ENCODE measurements at places on chromosomes 1 and 21.

- peak; percentile 75 for DNase-seq
These were observed 52.7 kb downstream of the ECE1 start for GRCh38 chr1:21237446-21238088.

- peak; percentile 44 for DNase-seq
These were observed 28.3 kb downstream of the VANGL2 start for GRCh38 chr1:160428655-160429054.

DNA sequence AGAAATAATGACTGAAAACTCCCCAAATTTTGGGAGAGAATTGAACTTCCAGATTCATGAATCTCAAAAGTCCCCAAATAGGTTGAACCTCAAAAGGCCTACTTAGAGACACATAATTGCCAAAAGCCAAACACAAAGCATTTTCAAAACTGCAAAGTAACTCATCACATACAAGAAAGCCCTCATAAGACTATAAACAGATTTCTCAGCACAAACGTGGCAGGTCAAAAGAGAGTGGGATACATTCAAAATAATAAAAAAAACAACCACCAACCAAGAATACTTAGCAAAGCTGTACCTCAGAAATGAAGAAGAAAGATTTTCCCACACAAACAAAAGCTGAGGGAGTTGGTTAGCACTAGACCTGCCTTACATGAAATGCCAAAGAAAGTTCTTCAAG lies 57.9 kb downstream of the CCN1 start:
- DNase-seq, result no peak

DNA sequence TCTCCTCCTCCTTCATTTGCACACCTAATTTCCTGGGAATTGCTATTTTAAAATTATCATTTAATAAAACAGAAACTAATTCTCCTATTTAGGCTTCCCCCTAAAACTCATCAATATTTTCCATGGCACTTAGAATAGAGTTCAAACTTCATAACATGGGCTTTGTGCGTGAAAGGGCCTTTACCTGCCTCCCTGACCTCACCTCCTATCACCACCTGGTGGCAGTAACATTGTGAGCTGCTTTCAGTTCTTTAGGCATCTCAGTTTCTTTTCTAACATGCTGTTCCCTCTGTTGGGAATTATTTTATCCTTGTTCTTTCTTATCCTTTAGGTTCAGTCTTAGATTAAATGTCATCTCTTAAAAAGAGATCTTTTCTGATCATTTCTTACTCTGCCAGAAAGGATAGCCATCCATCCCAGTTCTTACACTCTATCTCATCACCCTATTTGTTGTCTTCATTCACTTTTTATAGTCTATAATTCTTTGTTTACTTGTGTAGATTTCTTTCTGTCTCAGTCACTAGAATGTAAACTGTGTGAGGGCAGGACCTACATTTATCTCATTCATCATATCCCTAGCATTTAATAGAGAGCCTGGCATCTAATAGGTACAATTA lies 133.8 kb upstream of the KIAA1614 start:
- DNase-seq, result no peak

GRCh38 chr1:185670187-185670627 lies 64.0 kb upstream of the HMCN1 start:
- no peak for DNase-seq

GRCh38 chr1:51624855-51625254 lies 8.0 kb downstream of the OSBPL9 start:
- DNase-seq, result no peak

Data from right cardiac atrium (tissue), 5 donors.